ENCODE measurements at places on chromosomes 1 and 21.

DNA sequence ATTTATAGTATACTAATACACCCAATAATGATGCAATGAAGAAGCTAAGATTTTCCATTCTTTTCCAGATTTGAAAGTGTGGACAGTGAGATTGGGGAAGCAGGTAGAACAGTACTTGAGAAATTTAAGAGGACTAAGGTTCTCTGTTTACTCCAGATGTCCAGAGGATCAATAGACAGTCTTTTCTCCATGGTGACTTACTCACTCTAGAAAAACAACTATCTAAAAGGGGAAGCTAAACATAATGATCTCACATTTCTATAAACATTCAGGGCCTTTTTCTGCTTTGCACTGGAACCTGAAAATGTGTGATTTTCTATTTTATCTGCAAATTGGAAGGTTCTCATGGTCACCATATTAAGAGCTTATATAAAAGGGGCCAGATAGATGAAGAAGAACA lies 93.9 kb upstream of the ZBTB18 start:
- no peak for DNase-seq

DNA sequence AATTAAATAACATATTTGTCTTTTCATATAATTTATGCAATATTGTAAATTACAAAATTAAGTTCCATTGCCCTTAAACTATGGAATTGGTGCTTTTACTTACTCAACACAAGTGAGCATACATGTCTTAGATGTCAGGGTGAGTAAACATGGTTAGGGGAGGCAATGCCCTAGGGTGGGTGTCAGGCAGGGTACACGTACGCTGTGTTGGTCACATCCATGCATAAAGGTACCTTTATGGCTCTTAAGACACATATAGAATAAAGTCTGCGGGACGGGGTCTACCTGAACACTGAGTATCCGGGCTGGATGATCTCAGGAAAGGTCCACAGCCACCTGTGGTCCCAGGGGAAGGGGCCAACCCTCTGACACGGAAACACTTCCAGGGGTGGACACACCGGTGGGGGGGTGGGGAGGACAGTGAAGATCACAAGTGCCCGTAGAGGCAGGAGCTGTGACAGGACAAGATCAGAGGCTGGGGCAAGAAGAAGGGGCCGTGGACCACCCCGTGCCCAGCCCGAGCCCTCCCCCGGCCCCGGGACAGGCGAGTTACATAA lies 720 bp downstream of the LIN9 start:
- no peak for DNase-seq

DNA sequence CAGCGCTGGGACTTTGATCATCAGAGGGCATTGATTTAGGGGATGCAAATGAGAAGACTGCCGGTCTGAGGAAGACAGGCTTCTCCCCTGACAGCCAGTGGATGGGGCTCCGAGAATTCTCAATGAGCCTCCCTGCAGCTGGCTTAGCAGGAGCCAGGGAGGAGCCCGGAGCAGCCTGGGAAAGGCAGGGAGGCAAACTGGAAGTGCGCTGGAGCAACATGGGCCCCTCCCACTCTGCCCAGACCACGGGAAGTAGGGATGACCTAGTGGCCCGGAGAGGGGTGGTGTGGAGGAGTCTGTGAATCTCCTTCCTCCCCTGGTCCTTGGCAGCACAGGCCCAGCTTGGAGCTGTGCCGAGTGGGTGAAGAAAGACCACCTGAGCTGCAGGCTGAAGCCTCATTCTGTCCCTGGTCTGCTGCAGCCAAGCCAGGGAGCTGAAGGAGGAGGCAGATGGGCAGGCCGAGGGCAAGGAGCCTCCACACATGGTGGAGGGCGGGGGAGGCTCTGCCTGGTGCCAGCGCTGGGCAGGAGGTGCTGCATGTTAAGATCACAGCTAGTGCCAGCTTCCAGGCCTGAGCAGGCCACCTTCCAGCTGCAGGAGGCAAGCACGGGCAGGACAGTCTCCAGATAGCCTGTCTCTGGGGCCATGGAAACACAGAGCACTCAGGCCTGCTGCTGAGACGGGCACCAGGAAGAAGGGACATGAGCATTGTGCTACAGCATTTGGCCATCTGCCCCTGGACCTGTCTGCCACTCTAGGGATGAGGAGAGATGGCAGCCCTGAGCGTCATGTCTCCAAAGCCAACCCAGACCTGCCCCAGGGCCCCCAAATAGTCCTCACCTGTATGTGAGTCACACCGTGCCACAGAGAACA lies 12.2 kb upstream of the CLSTN1 start:
- peak; percentile 39 for DNase-seq

- no peak for DNase-seq
Observed at GRCh38 chr1:196690582-196690981, 38.7 kb downstream of the CFH start.

- DNase-seq = no peak
Observed at GRCh38 chr1:116127123-116127847, 16.1 kb downstream of the MAB21L3 start.

DNA sequence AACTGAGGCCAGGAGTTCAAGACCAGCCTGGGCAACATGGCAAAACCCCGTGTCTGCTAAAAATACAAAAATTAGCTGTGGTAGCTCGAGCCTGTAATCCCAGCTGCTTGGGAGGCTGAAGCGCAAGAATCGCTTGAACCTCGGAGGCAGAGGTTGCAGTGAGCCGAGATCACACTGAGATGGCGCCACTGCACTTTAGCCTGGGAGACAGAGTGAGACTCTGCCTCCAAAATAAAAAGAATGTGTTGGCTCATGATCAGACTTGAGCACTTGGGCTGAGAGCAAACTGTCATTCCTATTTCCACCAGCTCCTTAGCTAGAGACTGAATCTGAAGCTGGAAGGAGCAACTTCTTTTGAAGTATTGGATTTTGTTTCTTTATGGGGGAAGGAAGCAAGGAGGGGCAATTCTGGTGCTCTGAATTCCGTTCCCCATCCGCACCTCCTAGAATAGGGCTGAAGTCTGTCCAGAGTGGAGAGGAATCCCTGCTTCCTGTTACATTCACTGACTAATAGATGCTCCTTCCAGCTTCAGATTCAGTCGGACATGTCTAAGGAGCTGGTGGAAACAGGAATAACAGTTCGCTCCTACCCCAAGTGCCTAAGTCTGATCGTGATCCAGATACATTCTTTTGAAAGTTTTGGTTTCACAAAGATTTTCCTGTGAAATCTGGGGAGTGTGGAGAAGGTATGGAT lies 3.8 kb downstream of the ZNF672 start:
- DNase-seq = no peak

DNA sequence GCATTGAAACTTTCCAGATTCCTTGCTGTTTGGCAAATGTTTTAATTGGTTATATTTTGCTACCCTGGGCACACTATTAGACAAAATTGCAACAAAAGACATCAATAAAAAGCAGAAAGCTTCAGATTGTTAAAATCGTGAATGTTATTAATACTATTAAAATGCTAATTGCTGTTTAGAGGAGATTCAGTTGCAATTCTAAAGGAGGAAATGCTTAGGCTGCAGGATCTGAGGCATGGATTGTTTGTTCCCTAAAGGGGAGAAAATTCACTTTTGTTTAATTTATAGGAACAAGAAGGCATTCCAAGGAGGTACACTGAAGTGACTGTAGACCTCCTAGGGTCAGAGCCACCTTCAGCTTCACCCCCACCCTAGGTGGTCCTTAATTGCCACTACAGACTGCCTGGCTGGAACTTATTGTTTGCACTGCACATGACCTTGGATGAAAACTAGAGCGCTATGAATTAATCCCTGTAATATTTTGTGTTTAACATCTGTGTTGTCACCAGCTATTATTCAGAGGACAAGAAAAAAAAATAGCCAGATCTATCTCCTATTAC lies 1266.9 kb upstream of the ADGRL2 start:
- DNase-seq = no peak

DNA sequence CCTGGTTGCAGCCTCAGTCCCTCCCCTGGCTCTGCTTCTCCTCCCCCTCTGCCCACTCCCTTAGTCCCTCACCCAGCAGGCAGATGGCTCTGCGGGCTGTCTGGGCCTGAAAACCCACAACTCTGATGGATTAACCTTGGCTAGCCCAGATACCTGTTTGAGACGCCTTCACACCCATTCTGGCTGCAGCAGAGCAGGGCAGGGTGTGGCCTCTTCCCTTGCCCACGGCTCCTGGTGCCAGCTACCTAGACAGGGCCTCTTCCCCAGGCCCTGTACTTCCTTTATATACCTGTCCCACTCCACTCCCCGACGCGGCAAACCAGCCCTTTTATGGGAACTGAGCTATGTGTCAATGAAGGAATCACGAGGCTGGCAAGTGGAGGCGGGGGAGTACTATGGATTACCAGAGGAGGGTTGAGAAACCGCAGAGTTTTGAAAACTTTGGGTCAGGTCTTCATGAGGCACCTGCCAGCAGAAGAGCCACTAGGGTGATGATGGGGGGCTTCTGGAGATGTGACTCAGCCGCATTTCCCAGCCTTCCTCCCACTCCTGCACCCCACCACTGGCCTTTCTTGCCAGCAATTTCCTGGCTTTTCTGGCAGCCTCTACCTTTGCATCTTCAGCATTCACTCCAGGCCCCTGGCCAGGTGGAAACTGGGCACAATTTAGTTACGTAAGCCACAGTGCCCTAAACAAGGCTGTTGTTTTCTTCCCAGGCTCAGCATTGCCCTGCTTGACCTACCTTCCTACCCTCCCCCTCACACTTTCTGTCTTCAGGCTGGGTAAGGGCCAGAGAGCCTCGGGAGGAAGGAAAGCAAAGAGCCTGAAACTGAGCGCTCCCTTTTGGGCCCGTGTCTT lies at the start of gene CHI3L1:
CHI3L1 (minus strand) TSS at position 259 of the 858 bp plus-strand sequence; CDS start at position 178, 81 bp downstream.
- peak; percentile 32 for DNase-seq

GRCh38 chr1:34984793-34985608 lies at the start of gene TMEM35B:
TMEM35B (minus strand) TSS chr1:34985347; CDS start chr1:34985305, 42 bp downstream.
- peak; percentile 52 for DNase-seq

- DNase-seq = no peak
Observed at GRCh38 chr1:32865639-32866405, 4.9 kb downstream of the FNDC5 start.

DNA sequence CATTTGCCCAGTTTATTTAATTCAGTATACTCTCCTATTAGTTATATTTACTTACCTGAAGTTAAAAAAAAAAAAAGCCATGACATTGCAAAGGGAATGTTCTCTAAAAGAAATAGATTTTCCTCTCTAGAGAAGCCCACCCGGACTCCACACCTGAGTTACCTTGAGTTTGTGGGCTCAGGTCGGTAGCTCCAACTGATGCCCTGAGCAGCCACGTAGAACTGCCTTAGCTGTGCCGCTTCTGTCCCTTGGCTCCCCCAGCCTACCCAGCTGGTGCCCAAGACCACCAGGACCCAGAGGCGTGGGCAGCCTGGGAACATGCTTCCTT lies 250 bp downstream of the F5 start:
- DNase-seq = no peak

DNA sequence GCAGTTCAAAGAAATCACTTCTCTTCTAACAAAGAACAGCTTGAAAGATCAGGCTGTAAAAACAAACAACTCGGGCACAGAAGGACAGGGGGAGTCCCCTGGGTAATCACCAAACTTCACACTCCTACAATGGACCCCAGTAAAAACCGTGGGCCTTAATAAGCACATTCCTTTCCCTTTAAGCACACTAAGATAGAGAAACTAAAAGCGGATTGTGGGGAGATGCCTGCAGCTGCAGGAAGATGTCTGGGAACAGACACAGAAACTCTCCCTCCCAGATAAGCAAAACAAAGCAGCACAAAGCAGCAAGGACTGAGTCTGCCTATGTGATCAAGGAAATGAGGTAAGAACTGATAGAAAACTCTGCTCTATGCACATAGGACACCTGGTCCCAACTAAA lies 37.6 kb upstream of the CTBS start:
- no peak for DNase-seq

- DNase-seq = no peak
Observed at GRCh38 chr21:18249672-18250071, 5.0 kb downstream of the CHODL start.

DNA sequence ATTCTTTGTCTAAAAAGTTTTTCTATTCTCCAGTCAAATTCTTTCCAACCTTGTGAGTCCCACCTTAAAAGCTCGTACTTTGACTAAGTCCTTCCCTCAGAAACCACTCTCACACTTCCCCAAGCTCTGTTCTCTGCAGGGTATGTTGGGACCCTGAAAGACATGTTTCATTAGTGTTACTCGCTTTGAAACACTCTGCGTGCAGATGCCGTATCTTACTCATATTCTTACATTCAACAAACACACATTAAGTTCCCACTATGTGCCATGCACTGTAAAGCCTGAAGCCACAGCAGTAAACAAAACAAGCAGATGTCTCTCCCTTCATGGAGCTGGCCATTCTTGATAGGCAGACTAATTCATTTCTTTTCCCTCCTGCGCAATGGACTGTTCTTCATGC lies 229.7 kb downstream of the RERE start:
- no peak for DNase-seq

DNA sequence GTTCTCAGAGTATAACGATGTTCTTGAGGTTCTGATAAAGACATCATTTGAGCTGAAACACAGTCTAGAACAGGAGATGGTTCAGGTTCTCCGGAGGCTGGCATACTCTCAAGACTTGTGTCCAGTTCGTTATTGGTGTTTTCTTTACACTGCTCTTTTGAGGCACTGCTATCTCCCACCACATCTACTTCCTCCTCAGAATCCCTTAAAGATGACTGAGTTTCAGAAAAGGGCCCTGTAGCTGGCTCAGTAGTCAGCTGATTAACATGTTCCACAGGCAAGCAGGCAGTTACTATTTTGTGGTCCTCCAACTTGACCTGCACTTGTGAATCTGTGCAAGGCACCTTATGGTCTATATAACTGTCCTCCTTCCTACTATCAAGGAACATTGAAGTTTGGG lies 50.2 kb downstream of the ZZZ3 start:
- no peak for DNase-seq

DNA sequence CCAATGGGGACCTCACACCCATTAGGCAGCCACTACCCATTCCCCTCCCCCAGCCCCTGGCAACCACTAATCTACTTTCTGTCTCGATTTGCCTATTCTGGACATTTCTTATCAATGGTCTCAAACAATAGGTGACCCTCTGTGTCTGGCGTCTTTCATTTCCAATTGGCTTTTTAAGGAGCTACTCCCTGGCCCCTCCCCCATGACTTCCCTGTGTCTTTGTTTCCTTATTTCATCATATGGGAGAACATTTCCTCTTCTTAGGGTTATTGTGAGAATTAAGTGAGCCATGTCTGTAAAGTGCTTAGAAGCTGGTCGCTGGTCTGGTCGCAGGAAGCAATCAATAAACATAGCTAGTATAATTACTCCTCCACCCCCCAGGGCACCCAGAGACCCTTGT lies 80.9 kb downstream of the SPSB1 start:
- no peak for DNase-seq

DNA sequence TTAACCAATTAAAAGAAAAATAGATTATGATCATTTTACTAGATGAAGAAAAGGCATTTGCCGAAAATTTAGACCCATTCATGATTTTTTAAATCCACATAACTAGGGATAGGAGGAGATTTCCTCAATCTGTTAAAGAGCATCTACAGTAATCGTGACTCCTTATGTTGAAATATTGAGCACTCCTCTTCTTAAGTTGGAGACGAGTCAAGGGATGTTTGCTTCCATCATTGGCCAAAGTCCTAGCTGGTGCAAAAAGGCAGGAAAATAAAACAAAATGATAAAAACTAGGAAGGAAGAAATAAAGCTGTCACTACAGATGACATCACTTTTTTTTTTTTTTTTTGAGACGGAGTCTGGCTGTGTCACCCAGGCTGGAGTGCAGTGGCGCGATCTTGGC lies 245.6 kb upstream of the KAZN start:
- no peak for DNase-seq
